ENCODE measurements at places on chromosomes 6 and 20.

DNA sequence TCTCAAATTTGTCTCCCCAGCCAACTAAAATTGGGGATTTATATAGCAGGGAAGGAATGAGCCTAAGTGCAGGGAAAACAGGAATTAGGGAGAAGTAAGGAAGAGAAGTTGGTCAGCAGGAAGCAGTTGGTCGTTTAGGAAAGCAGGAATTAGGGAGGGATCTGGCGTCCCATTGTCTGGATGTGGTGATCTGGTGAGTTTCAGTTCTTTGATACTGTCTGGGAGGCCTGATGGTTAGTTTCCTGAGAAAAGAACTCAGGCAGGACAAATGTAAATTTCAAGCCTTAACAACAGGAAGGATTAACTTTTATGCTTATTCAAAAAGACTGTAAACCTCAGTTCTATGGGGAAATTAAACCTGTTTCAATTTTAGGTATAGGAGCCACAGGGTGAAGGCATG lies 116.2 kb upstream of the PRL start:
- DNase-seq = no peak

- no peak for DNase-seq
These were observed 73.6 kb downstream of the BCAS1 start for GRCh38 chr20:53996584-53997486.

DNA sequence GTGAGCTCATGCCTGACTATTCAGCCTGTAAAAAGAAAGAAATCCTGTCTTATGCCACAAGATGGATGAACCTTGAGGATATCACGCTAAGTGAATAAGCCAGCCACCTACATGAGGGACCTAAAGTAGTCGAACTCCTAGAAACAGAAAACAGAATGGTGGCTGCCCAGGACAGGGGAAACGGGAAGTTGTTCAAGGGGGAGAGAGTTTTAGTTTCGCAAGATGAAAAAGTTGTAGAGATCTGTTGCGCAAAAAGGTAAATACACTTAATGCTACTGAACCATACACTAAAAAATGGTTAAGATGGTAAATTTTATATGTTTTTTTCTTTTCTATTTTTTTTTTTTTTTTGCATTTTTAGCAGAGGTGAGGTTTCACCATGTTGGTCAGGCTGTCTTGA lies 74.1 kb upstream of the RALY start:
- DNase-seq = no peak

- no peak for DNase-seq
These were observed 182.5 kb downstream of the ZNF217 start for GRCh38 chr20:53411129-53411528.

DNA sequence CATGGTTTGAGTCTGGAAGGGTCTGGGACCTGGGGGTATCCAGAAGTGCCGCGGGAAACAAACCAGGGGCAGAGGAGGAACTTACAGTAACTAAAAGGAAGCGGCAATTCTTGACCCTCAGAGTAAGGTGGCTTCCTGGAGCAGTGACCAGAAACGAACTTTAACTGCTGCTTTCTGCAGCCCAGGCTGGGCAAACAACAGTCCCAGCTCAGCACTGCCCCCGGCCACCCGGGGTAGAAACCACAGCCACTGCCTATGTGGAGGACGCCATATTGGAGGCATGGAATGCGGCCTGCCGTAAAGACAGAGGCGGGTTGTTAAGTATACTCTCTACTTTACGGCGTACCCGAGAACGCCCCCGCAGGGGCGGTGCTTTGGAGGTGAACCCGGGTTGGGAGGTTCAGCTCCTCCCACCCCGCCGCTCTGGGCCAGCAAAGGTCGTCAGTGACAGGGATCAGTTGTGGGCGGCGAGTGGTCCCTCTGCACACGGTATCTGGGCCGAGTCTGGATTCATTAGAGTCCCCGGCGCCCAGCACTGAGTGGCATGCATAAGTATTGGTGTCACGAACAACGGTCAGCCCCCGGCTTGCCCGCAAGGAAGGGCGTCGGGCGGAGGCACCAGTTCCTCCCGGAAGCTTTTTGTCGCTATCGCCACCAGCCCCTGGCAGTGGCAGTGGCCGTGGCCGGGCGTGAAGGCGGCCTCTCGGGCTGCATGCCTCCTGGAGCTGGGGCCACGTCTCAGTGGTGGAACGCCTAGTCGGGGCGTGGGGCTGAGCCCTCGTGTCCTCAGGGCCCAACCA lies at the start of gene PDSS2:
TSS of gene PDSS2 (minus strand) at position 282 of the 800 bp plus-strand sequence. CDS start at position 3, 279 bp downstream.
- peak; percentile 95 for DNase-seq

GRCh38 chr6:110731898-110732297 lies 83.4 kb downstream of the CDK19 start:
- DNase-seq = no peak

GRCh38 chr20:19735446-19735845 lies 22.6 kb upstream of the RIN2 start:
- DNase-seq = no peak

DNA sequence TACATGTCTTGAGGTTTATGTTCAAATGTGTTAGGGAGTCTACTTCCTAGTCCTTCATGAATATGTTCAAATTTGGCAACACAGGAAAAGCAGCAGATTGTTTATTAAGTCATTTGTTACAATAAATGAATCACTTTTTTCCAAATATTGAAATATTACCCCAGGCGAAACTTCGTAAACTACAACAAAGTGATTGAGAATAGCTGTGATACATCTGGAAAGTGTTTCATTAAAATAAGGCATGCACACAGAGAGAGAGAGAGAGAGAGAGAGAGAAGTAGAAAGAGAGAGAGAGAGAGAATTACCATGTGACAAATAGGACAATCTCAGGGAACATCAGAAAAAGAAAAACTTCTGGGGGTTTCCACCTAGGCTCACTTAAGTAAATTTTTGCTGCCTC lies 363.1 kb upstream of the PTCHD4 start:
- no peak for DNase-seq

DNA sequence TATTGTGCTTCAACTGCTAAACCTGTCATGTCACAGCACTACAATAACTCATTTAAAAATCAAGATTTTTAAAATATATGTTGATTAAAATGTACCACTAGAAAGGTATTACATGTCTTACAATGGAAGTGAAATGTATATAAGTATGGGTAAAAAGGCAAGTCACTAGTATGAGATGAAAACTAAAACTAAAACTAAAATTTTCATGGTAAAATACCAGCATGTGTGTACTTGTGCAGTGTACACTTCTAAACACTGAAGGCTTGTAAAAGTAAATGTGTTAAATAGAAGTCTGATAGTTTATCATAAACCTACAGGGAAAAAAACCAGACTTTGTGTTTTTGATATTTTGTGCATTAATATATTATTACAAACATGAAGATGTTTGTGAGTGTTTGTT lies 13.7 kb upstream of the TMEM244 start:
- DNase-seq = no peak

GRCh38 chr6:131782764-131783163 lies 25.1 kb upstream of the ENPP1 start:
- DNase-seq = no peak

- DNase-seq = no peak
These were observed 108.9 kb upstream of the SNX9 start for GRCh38 chr6:157714153-157714490.

- no peak for DNase-seq
These were observed 85.0 kb upstream of the TOP1 start for GRCh38 chr20:40943591-40943990.

DNA sequence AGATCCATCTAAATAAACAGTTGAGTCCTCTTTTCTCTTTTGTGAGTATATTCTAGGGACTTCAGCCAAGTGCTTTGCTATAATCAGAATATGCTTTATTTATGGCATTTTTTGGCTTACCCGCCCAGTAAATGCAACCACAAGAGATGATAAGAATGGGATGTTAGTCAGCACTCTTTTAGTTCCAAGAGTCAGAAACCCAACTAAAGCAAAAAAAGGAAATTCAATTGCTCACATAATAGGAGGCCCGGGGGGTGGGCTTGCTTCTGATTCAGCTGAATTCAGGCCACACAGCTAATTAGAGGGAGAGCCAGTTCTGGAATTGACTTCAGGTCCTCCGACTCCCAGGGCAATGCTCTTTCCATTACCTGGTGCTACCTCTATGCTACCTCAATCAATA lies 250.6 kb downstream of the FARS2 start:
- no peak for DNase-seq

DNA sequence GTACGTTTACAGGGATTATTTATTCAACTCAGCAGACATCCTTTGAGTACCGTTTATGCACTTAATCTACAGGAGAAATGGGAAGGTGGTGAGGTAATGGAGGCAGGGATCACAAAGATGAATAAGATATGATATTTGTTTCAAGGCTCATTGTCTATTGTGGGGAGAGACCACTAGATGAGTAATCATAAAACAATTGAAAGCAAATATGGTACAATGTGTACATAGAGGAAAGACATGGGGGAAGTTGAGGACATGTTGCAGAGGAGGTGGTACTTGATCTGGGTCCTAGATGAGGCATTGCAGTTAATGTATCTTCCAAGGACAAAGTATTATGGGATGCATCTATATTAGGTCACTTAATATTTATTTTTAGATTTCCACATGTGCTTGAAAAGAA lies 13.7 kb upstream of the CDC5L start:
- no peak for DNase-seq

DNA sequence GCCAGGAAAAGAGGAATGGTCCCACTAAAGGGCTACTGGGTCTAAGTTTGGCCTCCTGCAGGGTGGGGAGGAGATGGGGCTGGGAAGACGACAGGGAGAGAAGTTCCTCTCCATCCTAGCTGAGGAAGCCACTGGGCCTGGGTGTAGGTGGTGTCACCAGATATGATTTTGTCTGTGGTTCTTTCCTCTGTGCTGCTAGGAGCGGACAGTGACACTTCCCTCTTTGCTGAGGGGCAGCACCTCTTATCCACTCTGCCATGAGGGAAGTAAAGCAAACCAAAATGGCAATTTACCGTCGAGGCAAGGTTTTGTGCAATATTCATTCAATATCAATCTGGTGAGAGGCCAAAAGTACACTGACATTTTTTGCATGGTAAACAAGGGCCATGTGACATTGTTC lies 33.0 kb upstream of the NR2E1 start:
- DNase-seq = no peak

DNA sequence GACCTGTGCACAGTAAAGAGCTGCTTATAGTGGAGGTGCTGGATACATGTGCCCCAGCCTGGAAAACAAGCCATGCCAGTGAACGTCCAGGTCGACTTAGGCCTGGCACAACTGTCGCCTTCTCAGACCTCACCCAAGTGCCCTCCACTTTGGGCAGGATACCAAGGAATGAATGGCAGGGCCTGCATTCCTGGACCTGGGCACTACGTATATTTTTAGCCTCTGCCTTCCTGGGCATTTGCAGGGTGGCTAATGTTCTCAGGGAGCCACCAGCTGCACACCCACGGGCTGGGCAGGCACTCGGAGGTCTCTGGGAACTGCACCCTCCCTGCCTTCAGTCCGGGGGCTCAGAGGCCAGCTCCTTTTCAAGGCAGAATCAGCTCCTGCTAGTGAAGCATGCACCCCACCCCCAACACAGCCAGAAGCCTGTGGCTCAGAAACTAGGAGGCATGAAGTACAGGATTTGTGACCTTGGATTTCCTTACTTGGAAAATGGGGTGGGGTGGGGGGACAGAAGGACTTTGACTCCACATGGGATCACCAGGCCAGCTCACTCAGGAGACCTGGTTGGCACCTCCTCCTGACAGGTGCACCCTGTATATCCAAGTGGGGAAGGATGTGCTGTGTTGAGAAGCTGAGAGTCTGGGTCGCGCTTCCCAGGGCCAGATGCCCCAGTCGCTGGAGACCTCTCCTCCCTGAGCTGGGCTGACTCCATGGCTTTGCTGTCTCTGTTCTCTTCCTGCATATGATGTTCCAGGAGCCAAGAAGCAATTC lies 2.5 kb upstream of the LSM14B start:
- no peak for DNase-seq

GRCh38 chr6:170176898-170177771 lies 113.7 kb downstream of the DLL1 start:
- no peak for DNase-seq

- no peak for DNase-seq
These were observed 101.6 kb upstream of the PRSS16 start for GRCh38 chr6:27145731-27146455.

- no peak for DNase-seq
These were observed 24.9 kb downstream of the SESN1 start for GRCh38 chr6:109069746-109070145.

DNA sequence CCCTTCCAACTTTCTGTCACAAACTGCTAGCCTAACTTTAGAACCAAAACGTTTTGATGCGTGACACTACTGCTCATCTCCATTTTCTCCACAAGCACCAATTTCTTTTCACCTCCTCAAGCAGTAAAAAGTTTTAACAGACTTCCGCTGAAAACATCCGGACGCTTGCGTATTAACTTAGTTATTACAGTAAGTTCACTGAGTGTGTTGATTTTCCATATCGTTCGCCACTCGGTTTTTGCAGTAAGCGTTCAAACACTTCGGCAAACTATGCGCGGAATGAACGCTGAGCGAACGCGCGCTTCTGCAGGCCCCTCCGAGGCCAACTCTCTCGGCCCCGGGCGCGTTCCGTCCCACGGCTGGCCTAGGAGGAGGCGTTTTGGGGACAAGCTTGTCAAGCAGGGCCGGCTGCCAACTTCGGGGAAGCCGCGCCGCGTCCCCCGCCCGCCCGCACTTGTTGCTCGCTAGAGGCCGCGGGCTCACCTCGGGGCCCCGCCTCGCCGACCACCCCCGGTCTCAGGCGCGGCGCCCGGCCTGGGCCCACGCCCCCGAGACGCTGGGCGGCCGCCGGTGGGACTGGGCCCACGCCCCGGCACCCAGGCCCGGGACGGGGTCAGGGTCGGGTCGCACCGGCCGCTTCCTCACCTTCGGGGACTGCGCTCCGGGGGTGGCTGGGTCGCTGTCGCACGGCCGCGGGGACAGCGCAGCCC lies 945 bp downstream of the PHF10 start:
- peak; percentile 42 for DNase-seq

DNA sequence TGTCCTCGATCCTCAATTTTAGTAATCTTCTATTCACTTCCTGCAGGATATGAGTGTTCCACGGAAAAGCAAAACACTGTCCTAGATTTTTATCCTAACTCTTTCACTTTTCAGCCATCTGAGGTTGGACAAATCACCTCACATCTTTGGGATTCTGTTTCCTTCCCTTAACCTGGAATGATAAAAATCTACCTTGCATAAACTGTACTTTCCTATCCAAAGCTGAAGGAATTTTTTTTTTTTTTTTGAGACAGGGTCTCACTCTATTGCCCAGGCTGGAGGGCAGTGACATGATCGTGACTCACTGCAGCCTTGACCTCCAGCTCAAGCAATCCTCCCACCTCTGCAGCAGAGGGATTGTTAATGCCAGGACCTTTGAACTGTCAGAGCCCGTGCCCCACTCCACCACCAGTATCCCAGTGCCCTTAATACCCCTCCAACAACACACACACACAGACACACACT lies 20.5 kb downstream of the CAPN11 start:
- DNase-seq = no peak

- DNase-seq = no peak
These were observed 51.1 kb downstream of the L3MBTL3 start for GRCh38 chr6:130069485-130069884.

All from stimulated activated CD4-positive, alpha-beta T cell treated with anti-CD3 and anti-CD28 coated beads, Interleukin-1b, Interleukin-23, amount 100 ng/mL, for 1 hour (primary cell).